ENCODE measurements at places on chromosomes 1 and 21. TPM values are rescaled to one million over a fixed set of nuclear protein-coding genes. Genes with fewer than 3 reads are reported as not detected.

The TBX15 gene
- total RNA-seq = 0.42 TPM

The KHDC4 gene
- total RNA-seq = 26.4 TPM

The C1orf226 gene
- 18.9 TPM for total RNA-seq

The MAP3K21 gene
- 0.66 TPM for total RNA-seq

The AMY2B gene
- 43.2 TPM for total RNA-seq

The SMYD3 gene
- total RNA-seq = 15.0 TPM

The ARMH1 gene
- 0.42 TPM for total RNA-seq

The WDR64 gene
- total RNA-seq = not detected

The COL11A1 gene
- not detected for total RNA-seq

The CFHR2 gene
- not detected for total RNA-seq

The MOB3C gene
- total RNA-seq = 22.6 TPM

The VASH2 gene
- 1.9 TPM for total RNA-seq

The COL6A2 gene
- total RNA-seq = 942 TPM
